ENCODE measurements at places on chromosomes 16 and 17.

DNA sequence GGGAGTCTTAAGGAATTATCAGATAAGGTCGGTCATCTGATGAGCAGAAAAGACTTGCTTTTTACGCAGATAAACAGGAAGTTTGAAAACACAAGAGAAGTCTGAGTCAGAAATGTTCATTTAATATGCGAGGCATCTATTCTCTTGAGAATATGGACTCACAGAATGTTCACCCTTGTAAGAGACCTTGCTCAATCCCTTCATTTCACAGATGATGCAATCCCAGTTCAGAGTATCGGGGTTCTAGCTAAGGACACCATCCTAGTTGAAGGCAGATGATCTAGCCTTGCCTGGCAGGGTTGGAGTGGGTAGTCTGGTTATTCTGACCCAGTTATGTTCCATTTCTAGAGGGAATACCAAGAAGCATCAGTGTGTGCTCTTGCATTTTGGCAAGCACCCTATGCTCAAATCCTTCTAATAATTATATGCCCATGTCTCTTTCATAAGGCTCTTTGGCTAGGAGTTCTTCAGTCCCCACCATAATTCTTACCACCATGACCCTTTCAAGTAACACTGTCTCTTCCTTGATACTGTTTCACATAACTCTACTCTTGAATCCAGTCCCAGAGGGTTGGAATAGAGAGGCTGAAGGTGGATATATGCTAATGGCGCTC is 42.5 kb downstream of the YPEL2 start:
- no peak for ATAC-seq

DNA sequence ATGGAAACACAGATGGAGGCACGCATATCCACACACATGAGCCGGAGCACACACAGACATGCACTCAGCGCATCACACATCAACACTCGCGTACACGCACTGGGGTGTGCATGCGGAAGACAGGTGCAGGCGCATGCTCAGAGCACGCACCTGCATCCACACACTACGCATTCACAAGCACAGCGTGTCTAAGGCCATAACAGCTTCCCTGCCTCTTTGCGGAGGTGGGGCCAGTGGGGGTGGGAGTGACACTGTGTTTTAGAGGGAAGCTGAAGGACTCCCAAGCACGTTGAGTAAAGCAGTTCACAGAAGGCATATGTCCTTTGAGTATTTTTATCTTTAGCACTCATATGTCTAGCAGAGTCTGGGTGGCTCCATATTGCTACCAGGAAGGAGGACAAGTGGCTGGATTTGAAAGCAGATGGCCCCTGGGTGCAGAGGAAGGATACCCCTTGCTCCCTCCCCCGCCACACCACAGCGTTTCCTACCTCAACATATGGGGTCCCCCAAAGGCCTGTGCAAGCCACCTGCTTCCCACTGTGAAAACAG is 68.6 kb upstream of the TOB1 start:
- ATAC-seq, result no peak

GRCh38 chr17:376936-377863 is 24.6 kb upstream of the RPH3AL start:
- ATAC-seq, result peak; percentile 75

DNA sequence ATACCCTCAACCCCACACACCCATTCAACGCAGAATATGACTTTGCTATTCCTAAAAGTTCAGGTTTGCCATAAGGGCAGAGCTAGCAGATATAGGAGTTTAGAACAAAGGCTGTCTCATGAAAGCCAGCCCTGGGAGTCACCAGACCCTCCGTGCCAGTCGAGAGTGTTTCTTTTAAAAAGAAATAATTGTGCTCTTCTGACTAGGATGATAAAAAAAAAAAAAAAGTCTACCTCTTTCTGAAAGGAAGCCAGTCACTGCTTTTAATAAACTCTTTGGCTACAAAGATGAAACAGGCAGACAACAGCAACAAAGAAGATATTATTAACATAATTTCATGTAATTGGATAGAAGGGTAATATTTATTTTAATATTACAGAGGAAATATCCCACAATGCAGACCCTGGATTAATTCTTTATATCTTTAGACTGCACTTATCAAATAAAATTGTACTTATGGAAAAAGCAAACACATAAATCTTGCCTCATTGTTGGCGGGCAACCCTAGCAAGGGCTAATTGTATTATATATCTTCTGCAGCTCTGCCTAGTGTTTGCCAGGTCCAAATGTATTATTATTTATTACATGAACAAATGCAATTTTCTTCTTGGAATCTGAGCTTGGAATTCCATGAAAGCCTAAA is 277.5 kb upstream of the DYNLRB2 start:
- ATAC-seq, result no peak

- ATAC-seq, result no peak
These were observed 384.9 kb downstream of the GRIN2A start for GRCh38 chr16:9797306-9797705.

DNA sequence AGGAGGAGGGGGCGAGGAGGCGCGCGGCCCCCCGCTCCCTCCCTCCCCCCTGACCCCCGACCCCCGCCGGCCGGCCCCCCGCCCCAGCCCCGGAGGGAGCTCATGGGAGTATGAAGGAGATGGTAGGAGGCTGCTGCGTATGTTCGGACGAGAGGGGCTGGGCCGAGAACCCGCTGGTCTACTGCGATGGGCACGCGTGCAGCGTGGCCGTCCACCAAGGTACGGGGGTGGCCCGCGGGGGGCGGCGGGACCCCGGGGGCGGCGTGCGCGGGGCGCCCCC is 390 bp downstream of the MLLT6 start:
- peak; percentile 17 for ATAC-seq

- no peak for ATAC-seq
These were observed 21.0 kb downstream of the SDK2 start for GRCh38 chr17:73623247-73623646.
